ENCODE measurements at places on chromosomes 11 and 22. TPM values are rescaled to one million over a fixed set of nuclear protein-coding genes. Genes with fewer than 3 reads are reported as not detected.

- DNase-seq = peak; percentile 65
These were observed at the start of gene ADAMTS15 for GRCh38 chr11:130448416-130449309. ADAMTS15 (plus strand) TSS chr11:130448645; CDS start chr11:130448974, 329 bp downstream.

- DNase-seq = no peak
These were observed 380.6 kb downstream of the CADM1 start for GRCh38 chr11:115123641-115124040.

GLB1L2 gene
- total RNA-seq = 14.2 TPM

TENM4 gene
- total RNA-seq = 206 TPM

All from ovary (tissue), 10 donors.